ENCODE measurements at places on chromosomes 4 and X. TPM values are rescaled to one million over a fixed set of nuclear protein-coding genes. Genes with fewer than 3 reads are reported as not detected.

- no peak for ATAC-seq
These were observed 1.8 kb downstream of the PPP1R2C start for GRCh38 chrX:42776195-42776594.

GRCh38 chr4:43337707-43338106, 445.2 kb downstream of the GRXCR1 start:
- ATAC-seq: no peak

DNA sequence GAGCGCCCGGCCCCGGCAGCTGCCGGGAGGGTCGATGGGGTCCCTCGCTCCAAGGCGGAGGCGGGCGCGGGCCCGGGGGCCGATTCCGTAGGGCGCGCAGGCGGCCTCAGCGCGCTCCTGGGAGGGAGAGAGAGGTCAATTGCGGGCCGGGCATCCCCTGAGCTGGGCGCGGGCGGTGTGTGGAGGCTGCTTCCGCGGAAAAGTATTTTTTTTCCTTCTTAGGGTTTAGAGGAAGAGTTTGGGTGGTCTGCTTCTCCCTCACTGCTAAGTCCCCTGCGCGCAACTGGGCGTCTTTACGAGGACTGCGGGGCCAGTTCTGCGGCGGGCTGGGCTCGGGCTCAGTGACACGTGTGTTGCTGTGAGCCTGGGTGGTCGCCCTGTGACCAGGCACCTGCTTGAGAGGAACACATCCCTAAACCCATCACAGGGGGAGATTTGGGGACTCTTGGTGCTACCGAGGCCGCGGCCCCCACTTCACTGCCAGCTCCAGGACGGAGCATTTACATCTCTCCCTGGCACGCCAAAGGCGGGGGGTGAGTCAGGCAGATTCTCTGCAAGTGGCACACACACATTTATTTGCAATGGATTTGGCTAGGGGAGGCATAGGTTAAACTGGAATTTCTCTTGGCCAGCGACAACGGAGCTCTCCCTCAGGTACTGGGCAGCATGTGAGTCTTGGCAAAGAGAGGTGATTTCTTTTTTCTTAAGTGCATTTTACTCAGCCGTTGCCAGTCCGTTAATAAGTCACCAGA, 151.2 kb upstream of the SLC4A4 start:
- ATAC-seq: peak; percentile 22

GRCh38 chr4:176957353-176958118, 164.8 kb upstream of the VEGFC start:
- no peak for ATAC-seq

DNA sequence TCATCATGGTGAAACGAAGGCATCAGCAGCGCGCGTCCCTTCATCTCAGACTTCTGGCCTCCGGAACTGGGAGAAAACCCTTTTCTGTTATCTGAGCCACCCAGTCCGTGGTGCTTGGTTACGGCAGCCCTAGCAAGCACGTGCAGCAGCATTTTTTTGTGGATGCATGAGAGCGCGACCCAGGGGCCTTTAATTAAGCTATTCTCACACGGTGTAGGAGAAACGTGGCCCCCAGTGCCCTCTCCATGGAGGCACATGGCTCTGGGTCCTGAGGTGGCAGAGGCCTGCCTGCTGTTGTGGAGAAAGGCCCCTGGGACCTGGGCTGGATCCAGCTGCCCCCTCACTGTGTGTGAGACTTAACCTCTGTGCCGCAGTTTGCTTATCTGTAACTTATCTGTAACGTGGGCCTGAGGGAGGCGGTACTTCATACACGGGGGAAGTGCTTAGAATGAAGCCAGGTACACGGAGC, 9.5 kb downstream of the CLCN4 start:
- ATAC-seq: no peak

DNA sequence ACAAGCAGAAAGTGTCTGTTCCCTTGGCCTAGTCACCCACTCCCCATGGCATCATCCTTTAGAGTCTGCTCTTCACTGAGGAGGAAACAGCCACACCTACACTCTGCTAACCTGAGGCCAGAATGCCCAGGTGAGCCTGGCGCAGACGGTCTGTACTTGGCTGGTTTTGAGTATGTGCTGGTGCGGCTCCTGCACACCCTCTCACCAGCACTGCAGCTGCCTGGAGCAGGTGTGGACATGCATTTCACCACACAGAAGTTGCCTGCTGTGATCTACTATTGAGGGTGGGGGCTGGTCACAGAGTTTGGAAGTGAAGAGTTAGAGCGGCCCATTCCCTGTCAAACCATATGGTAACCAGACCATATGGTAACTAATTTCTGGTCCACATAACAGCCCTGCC, 39.5 kb downstream of the KANTR start:
- ATAC-seq: no peak

- no peak for ATAC-seq
These were observed 448.5 kb downstream of the TRAM1L1 start for GRCh38 chr4:116636917-116637316.

DNA sequence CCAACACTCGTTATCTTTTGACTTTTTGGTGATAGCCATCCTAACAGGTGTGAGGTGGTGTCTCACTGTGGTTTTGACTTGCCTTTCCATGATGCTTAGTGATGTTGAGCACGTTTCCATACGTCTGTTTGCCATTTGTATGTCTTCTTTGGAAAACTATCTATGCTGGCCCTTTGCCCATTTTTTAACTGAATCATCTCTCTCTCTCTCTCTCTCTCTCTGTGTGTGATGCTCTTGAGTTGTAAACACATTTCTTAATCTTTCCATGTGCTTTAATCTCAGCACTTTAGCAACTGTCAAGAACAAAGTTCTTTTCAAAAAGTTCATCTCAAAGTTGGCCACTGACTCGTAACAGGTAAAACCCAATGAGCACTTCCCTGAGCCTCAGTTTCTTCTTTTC, 10.5 kb downstream of the SORBS2 start:
- ATAC-seq: no peak

DNA sequence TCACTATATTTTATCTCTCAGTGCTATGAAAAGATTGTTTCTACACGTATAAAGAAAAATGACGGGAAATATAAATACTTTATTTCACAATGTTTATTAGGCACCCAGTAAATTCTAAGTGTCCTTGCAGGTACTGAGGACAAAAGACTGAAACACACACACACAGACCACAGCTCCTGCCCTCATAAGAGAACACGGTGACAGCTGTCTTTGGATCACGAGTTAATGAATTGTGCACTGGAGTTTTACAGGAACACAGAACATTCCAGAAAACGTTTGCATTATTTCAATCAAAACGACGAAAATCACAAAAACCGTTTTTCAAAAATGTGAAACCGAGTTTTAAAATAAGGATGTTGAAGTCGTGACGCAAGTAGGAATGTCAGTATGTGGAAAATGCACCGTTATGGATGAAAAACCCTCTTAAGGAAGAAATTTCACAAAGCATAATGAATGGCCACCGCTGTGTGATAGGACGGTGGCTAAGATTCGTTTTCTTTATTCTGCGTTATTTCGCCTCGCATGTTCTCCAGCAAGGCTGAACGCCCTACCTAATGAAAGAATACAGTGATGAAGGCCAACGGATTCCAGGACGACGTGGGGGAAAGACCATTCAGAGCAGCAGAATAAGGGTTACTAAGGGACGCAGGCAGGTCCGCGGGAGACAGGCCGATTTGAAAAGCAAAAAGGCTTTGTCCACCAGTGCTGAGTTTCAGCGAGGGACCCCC, 24.2 kb downstream of the FAM156A start:
- no peak for ATAC-seq

GRCh38 chr4:148283665-148284064, 158.5 kb downstream of the NR3C2 start:
- ATAC-seq: no peak

The MAGEA3 gene
- total RNA-seq: 0.29 TPM

GRCh38 chr4:89447543-89447942, 139.9 kb upstream of the GPRIN3 start:
- no peak for ATAC-seq

The WDR19 gene
- 27.4 TPM for total RNA-seq

The IGSF1 gene
- 3.5 TPM for total RNA-seq

DNA sequence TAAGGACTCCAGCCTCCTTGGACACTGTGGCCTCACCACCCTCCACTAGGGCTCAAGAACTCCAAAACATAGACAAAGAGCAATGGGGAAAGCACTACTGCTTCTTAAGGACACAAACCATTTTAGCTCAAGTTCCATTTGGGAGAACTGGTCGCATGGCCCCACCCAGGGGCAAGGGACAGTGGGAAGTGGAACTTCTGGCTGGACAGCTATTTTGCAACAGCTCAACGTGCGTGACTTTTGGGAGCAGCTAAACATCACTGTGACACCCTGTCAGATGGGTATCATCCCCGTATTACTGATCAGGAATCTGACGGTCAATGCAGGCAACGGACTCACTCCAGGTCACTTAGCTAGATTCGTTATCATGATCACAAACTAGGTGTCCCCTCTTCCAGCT, 9.0 kb upstream of the GLOD5 start:
- ATAC-seq: no peak

GRCh38 chrX:112889400-112889799, 48.8 kb upstream of the AMOT start:
- ATAC-seq: no peak

- peak; percentile 14 for ATAC-seq
These were observed 821 bp upstream of the NALF2 start for GRCh38 chrX:69503228-69503781.

GRCh38 chr4:181766061-181766548, 477.1 kb upstream of the TENM3 start:
- ATAC-seq: peak; percentile 97

The ADAM29 gene
- total RNA-seq: 0.59 TPM

DNA sequence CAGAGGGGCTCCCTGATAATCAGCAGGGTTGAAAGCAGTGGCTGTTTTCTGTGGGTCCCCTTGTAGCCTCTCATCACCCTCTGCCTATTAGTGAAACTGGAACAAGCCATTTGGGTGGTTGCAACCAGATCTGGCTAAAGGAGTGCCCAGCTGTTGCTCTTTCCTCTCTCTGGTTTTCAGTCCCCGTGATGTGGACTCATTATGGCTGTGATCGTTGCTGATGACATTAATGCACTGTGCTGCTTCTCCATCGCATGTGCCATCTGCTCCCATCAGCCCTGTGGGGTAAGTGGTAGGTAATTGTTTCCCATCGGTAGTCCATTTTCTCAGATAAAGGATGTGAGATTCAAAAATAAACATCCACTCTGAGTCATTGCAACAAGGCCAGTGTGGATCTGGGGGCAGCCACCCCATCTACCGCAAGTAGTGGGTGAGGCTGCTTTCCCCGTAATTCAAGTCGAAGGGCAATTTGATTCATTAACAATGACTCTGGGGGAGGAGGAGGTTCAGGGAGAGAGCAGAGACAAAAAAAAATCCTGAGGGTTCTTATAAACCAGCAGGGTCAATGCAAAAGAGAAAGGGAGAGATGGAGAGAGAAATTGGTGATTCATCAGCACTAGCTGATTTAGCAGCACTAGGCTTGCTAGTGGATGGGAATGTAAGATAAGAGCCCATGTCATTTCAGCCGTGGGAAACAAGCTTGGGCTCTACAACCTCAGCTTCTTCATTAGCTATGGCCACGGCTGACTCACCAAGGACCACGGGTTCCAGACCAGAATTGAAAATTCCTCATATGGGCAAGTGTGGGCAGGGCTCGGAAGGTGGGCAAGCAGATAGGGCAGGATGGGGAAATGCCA, 357.8 kb downstream of the MID1IP1 start:
- ATAC-seq: peak; percentile 85

GRCh38 chr4:37393321-37393720, 148.8 kb downstream of the NWD2 start:
- no peak for ATAC-seq

GRCh38 chrX:56728321-56728720, 722 bp upstream of the NBDY start:
- ATAC-seq: peak; percentile 19

The MAGEA12 gene
- 0.10 TPM for total RNA-seq

The SPON2 gene
- 2.0 TPM for total RNA-seq
